ENCODE measurements at places on chromosomes 6 and 20.

DNA sequence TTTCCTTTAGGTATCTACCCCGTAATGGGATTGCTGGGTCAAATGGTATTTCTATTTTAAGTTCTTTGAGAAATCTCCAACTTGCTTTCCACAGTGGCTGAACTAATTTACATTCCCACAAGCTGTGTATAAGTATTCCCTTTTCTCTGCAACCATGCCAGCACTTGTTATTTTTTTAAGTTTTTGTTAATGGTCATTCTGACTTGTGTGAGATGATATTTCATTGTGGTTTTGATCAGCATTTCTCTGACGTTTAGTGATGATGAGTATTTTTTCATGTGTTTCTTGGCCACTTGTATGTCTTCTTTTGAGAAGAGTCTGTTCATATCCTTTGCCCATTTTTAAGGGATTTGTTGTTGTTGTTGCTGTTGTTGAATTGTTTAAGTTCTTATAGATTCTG is 871.1 kb downstream of the KIF16B start:
- H3K27ac ChIP-seq = no peak overlapping the region
- H3K4me1 ChIP-seq = no peaks in the 10 kb centered on the region
- H3K27me3 ChIP-seq = no peaks in the 10 kb centered on the region
- no peaks in the 10 kb centered on the region for H3K36me3 ChIP-seq
- H3K4me3 ChIP-seq = no peak overlapping the region

- H3K4me3 ChIP-seq = no peak overlapping the region
- H3K27me3 ChIP-seq = no peaks in the 10 kb centered on the region
- no peak overlapping the region for H3K27ac ChIP-seq
- no peaks in the 10 kb centered on the region for H3K4me1 ChIP-seq
- no peak for DNase-seq
Observed at GRCh38 chr6:54426995-54427394, 118.8 kb downstream of the TINAG start.

DNA sequence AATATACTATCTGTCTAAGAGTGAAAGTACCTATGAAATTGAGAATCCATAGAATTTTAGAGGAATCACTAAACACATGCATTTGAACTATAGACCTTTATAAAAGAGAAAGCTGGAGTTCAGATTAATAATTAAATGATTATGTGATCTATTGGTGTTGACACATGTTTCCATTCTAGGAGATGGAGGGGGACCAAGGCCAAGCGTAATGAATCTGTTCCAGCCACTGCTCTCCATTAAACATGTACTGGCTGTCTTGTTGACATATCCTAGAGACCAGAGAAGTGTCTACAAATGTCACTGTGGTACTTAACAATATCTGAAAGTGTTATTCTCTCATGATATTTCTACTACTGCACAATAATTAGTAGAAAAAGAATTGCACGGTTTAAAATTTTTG is 432.4 kb downstream of the BMP2 start:
- H3K4me1 ChIP-seq = no peaks in the 10 kb centered on the region
- no peaks in the 10 kb centered on the region for H3K27me3 ChIP-seq
- H3K36me3 ChIP-seq = no peaks in the 10 kb centered on the region
- DNase-seq = no peak
- H3K27ac ChIP-seq = no peak overlapping the region

- no peak overlapping the region for H3K27ac ChIP-seq
- no peaks in the 10 kb centered on the region for H3K27me3 ChIP-seq
- peaks cover 5% of the 10 kb centered on the region for H3K36me3 ChIP-seq
- H3K4me3 ChIP-seq = no peak overlapping the region
- DNase-seq = no peak
Observed at GRCh38 chr6:138944412-138944811, 43.6 kb downstream of the REPS1 start.

GRCh38 chr6:129236001-129236517 is 353.1 kb downstream of the LAMA2 start:
- no peaks in the 10 kb centered on the region for H3K4me1 ChIP-seq
- H3K27me3 ChIP-seq = no peaks in the 10 kb centered on the region
- no peak overlapping the region for H3K27ac ChIP-seq
- H3K36me3 ChIP-seq = no peaks in the 10 kb centered on the region

DNA sequence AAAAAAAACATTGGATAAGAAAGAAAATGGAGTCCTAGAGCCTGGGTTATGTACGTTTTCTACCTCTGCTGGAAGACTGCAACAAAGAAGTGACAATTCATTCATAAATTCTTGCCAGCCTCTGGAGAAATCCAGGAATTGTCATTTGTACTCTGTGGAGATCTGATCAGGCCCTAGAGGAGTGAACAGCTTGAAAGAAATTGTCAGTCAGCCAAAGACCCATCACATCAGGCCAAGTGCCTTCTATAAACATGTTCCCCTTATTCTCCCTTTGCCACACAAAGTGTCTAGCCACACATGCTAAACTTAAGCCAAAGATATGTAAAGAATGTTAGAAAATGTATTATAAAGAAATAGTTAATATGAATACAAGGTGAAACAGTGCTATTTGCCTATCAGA is 152.4 kb downstream of the ADAT2 start:
- no peaks in the 10 kb centered on the region for H3K36me3 ChIP-seq
- no peak overlapping the region for H3K4me3 ChIP-seq
- no peaks in the 10 kb centered on the region for H3K4me1 ChIP-seq
- no peak for DNase-seq
- no peak overlapping the region for H3K27ac ChIP-seq

- DNase-seq = no peak
- no peak overlapping the region for H3K4me3 ChIP-seq
- no peaks in the 10 kb centered on the region for H3K36me3 ChIP-seq
- H3K27ac ChIP-seq = no peak overlapping the region
Observed at GRCh38 chr6:70820778-70821177, 136.1 kb downstream of the B3GAT2 start.

- no peak overlapping the region for H3K4me3 ChIP-seq
- no peak overlapping the region for H3K27ac ChIP-seq
- no peaks in the 10 kb centered on the region for H3K27me3 ChIP-seq
- DNase-seq = no peak
Observed at GRCh38 chr6:71724456-71725125, 161.8 kb upstream of the RIMS1 start.

GRCh38 chr6:69303382-69303781 is 493.4 kb downstream of the LMBRD1 start:
- no peak overlapping the region for H3K27ac ChIP-seq
- no peak overlapping the region for H3K4me3 ChIP-seq
- no peak for DNase-seq
- no peaks in the 10 kb centered on the region for H3K36me3 ChIP-seq
- H3K27me3 ChIP-seq = no peaks in the 10 kb centered on the region

DNA sequence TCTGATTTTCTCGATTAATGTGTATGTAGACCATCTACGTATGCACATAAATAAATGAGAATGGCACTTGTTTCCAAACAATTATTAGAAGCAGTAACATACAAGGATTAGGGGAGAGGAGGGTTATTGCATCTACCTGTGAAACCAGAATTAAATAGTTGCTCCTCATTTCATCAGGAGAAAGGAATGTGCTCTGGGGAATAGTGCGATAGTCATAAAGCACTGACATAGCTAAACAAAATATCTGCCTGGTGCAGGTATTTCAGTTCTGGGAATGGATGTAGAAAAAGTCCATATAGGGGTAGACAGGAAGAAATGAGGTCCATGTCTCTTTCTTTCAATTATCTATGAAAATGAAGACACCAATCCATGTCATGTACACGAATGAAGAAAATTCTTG is 1.6 kb upstream of the ID4 start:
- DNase-seq = no peak
- H3K27me3 ChIP-seq = no peaks in the 10 kb centered on the region
- no peak overlapping the region for H3K4me3 ChIP-seq
- no peak overlapping the region for H3K27ac ChIP-seq

GRCh38 chr20:56353356-56353755 is 5.4 kb upstream of the FAM210B start:
- H3K36me3 ChIP-seq = no peaks in the 10 kb centered on the region
- H3K27me3 ChIP-seq = no peaks in the 10 kb centered on the region
- DNase-seq = no peak
- H3K4me3 ChIP-seq = no peak overlapping the region
- no peak overlapping the region for H3K27ac ChIP-seq

DNA sequence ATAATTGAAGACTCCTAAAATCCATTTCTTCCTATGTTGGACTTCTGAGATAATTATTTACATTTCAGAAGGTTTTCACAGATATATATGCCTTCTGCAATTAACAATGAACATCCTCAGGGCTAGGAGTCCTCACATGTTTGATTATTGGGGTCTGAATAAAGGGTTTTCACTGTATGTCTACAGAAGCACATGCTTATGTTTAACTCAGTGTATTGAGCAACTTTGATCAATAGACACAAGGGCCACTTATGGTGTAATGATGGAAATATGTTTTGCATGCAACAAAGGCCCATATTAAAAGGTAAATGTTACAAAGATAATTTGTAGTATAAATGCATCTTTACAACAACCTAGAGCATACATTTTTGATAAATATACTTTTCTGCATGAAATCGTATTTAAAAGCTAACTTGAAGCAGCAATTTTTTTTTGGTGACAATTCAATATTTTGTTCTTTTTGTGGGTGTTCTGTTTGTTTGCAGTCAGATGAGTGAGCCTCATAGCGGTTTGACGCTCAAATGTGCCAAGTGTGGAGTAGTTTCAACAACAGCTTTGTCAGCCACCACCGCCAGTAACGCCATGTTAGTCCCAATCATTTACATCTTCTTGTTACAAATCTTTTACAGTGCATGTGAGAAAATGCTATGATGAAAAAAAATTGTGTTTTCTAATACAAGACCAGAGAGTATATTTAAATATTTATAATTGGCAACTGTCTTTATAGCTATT is 458.2 kb downstream of the LMBRD1 start:
- no peaks in the 10 kb centered on the region for H3K27me3 ChIP-seq
- DNase-seq = no peak
- H3K4me3 ChIP-seq = no peak overlapping the region
- no peak overlapping the region for H3K27ac ChIP-seq
- H3K36me3 ChIP-seq = no peaks in the 10 kb centered on the region
- H3K4me1 ChIP-seq = no peaks in the 10 kb centered on the region

- DNase-seq = no peak
- H3K27ac ChIP-seq = no peak overlapping the region
- no peaks in the 10 kb centered on the region for H3K27me3 ChIP-seq
- no peak overlapping the region for H3K4me3 ChIP-seq
- H3K36me3 ChIP-seq = no peaks in the 10 kb centered on the region
- H3K4me1 ChIP-seq = no peaks in the 10 kb centered on the region
Observed at GRCh38 chr6:104689551-104690205, 170.0 kb downstream of the HACE1 start.

GRCh38 chr6:103280417-103280816 is 1579.3 kb downstream of the HACE1 start:
- no peak overlapping the region for H3K27ac ChIP-seq
- H3K36me3 ChIP-seq = no peaks in the 10 kb centered on the region
- H3K4me1 ChIP-seq = no peaks in the 10 kb centered on the region

DNA sequence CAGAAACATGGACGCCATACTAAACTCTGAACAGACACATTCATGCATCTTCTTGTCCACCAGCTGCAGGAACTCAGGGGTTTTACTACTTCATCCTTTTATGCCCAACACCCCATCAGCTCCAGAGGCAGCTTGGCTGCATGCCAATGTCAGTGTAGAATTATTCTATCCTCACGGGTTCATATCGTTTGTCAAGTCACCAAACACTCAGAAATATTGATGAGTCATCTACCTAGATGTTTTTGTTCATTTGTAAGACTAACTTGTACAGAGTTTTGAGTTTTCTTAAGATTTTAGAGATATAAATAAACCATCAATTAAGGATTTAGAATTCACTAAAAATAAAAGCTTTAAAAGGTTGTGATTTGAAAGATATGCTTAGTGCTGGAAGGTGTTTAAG is 590.7 kb upstream of the FLRT3 start:
- H3K4me1 ChIP-seq = no peaks in the 10 kb centered on the region
- no peak overlapping the region for H3K4me3 ChIP-seq
- DNase-seq = no peak
- H3K27me3 ChIP-seq = no peaks in the 10 kb centered on the region
- H3K36me3 ChIP-seq = no peaks in the 10 kb centered on the region
- H3K27ac ChIP-seq = no peak overlapping the region

GRCh38 chr20:47576516-47577033 is 74.9 kb downstream of the NCOA3 start:
- peaks cover 34% of the 10 kb centered on the region for H3K4me1 ChIP-seq
- no peak for DNase-seq
- H3K36me3 ChIP-seq = no peaks in the 10 kb centered on the region
- no peak overlapping the region for H3K27ac ChIP-seq

- no peaks in the 10 kb centered on the region for H3K27me3 ChIP-seq
- H3K36me3 ChIP-seq = no peaks in the 10 kb centered on the region
Observed at GRCh38 chr6:38114976-38115625, 295.6 kb downstream of the ZFAND3 start.

DNA sequence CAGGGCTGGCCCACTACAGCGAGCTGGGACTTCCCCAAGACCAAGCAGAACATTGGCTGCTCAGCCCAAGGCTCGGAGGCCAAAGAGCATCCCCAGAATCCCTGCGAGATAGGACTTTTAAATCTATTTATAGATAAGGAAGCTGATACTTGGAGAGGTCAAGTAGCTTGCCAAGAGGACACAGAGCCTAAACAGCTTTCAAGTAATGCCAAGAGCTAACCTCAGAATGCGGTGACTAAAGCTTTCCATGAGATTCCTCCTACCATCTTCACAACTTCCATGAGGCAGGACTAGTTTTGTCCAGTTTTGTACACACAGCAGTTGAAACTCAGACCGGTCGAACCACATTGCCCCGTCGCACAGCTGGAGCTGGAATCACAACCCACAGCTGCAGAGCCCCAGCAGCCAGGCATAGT is 168.1 kb upstream of the TOP1 start:
- no peaks in the 10 kb centered on the region for H3K4me1 ChIP-seq
- H3K27ac ChIP-seq = no peak overlapping the region
- H3K27me3 ChIP-seq = no peaks in the 10 kb centered on the region

DNA sequence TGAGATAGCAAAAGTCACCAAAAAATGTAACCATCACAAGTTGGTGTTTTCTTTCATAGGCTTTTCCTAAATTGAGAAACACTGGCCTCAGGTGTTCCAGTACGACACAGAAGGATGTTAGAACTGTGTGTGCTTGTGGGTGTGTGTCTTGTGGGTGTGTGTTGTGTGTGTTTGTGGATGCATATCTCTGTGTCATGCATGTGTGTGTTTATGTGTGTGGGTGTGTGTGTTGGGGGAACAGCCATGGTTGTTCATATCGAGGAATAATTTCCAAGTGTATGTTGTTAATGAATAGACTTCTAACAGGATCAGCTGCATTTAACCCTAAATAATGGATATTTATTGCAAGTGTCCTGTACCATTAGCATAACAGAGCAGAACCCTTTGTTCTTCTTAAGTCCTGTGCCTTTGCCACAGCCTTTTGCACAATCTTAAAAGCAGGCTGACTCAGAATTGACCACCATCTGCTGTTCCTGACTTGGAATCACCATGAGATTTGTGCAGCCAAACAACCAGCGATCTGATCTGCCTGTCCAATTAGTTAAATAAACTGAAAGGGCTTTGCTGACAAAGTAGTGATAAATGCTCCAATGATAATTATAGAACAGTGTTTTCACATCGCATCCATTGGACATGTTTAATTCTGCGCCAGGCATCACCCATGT is 7.6 kb downstream of the CD93 start:
- no peaks in the 10 kb centered on the region for H3K4me1 ChIP-seq
- H3K4me3 ChIP-seq = no peak overlapping the region
- no peaks in the 10 kb centered on the region for H3K27me3 ChIP-seq
- no peak for DNase-seq

GRCh38 chr6:82917346-82918064 is 148.1 kb downstream of the UBE3D start:
- no peak overlapping the region for H3K4me3 ChIP-seq
- H3K4me1 ChIP-seq = no peaks in the 10 kb centered on the region
- no peaks in the 10 kb centered on the region for H3K27me3 ChIP-seq
- no peak for DNase-seq
- no peaks in the 10 kb centered on the region for H3K36me3 ChIP-seq
